ENCODE measurements at places on chromosomes 1 and 21.
A peak's percentile ranks its signal among the peaks of the same experiment; 100 is the strongest.

- DNase-seq, result no peak
Observed at GRCh38 chr1:157124855-157125254, 13.3 kb downstream of the ETV3 start.

DNA sequence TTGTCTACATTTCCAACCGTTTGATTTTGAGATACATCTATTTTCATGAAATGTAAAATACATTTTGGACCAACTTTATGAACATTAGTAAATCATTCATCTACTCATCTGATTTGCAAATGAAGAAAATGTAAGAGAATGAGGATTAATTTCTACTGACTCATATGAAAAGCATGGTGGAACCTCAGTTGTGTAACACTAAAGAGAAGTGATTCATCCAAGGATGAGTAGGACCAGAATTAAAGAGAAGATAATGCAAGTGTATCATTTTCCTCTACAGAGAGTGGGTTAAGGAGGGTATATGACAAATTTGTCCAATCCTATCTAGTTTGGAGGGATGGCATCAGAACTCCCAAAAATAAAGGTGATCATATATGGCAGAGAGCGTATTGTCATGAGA lies 1967.6 kb downstream of the MRPL39 start:
- DNase-seq, result no peak

DNA sequence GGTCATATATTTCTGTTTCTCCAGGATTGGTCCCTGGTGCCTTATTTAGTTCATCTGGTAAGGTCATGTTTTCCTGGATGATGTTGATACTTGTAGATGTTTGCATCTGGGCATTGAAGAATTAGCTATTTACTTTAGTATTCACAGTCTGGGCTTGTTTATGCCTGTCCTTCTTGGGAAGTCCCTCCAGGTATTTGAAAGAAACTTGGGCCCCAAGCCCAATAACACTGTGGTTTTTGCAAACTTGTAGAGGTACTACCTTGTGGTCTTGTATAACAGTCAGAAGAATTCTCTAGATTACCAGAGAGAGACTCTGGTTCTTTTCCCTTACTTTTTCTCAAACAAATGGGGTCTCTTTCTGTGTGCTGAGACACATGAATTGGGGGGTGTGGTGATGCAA lies 251.4 kb upstream of the B3GALT2 start:
- DNase-seq, result no peak

DNA sequence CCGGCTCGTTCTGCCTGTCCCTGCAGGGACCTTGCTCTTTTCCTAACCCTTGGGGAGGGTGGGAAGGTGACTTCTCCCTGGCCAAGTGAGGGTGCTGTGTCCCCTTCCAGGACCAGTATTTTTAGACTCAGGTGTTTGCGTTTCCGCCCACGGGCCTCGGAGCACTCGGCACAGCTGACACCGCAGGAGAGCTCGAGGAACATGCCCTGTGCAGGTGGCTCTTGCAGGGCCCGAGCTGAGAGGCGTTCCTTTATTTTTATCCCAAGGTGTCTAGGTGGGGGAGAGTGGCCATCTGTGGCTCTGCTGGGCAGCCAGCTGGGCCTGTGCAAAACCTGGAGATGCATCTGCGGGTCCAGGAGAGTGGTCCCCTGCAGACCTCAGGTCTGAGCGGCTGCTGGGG lies 16.0 kb downstream of the PLCH2 start:
- DNase-seq, result no peak

DNA sequence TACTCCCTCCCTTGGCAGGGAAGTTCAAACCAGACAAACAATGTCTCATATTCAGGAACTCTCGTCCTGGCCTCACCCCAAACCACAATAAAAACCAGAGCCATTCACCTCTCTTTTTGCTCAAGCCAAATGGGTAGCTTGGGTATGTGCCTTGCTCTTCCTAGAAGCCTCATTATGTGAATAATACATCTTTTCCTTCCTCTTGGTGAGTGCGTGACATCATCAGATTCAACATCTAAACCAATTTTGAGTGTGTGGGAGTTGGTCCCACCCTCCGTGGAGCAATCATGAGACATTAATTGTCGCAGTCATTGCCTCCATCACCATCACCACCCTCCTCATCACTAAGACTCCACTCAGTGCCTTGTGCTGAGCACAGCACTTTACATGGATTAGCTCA lies 482.9 kb downstream of the PTPRU start:
- peak; percentile 43 for DNase-seq

DNA sequence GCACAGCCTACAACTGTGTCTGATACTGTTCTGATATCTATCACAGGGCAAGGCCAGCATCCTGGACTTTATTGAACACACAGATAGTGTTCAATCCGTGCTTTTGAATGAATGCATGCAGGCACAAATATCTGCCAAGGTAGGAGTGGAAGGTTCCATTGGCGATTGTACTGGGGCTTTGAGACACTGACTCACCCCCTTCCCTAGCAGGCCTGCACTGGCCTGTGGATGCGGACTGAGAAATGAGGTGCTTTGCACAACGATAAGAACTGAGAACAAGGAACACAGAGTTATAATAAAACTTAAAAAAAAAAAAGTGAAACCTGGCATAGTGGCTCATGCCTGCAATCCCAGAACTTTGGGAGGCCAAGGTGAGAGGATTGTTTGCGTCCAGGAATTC lies 62.4 kb upstream of the NGF start:
- DNase-seq, result no peak

All from activated CD4-positive, alpha-beta T cell treated with anti-CD3 and anti-CD28 coated beads, Interleukin-2, Interleukin-6, amounts not matched to agents 100 ng/mL and 50 ng/mL, durations not matched to agents 16 hours and 8 hours (primary cell).